ENCODE measurements at places on chromosomes 5 and 9.

DNA sequence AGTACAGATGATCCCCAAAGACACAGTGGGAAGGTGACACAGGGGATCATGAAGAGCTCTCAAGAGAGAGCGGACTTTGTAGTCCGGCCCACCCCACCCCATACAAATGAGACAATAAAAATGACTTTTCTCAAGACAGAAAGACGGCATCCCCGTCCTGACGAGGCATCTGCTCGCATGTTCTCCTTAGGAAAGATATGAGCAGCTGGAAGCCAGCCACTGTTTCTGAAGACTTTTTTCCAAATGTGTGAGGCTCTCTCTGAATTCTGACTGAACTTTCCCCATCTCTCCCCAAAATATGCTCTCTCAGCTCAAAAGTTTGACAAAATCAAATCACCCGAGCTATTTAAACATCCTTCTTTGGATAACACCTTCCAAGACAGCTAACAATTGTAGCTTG, 105.2 kb downstream of the RFK start:
- DNase-seq = no peak

DNA sequence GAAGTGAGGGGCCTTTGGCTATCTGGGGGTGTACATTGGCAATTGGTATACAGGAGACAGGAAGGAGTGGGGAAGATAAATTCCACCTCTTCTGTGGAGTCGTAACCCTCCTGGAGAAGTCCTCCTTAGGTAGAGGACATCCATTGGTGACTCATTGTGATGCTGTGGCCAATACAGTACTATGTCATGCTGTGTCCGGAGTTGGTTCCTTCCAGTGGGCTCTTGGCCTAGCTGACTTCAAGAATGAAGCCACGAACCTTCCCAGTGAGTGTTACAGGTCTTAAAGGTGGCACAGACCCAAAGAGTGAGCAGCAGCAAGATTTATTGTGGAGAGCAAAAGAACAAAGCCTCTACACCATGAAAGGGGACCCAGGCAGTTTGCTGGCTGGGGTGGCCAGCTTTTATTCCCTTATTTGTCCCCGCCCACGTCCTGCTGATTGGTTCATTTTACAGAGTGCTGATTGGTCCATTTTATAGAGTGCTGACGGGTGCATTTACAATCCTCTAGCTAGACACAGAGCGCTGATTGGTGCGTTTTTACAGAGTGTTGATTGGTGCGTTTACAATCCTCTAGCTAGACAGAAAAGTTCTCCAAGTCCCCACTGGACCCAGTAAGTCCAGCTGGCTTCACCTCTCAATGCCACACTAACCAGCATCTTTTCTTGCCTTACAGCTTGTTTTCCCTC, 37.3 kb upstream of the FBP1 start:
- DNase-seq = no peak

- no peak for DNase-seq
Observed at GRCh38 chr9:71680189-71680980, 87.9 kb downstream of the CEMIP2 start.

DNA sequence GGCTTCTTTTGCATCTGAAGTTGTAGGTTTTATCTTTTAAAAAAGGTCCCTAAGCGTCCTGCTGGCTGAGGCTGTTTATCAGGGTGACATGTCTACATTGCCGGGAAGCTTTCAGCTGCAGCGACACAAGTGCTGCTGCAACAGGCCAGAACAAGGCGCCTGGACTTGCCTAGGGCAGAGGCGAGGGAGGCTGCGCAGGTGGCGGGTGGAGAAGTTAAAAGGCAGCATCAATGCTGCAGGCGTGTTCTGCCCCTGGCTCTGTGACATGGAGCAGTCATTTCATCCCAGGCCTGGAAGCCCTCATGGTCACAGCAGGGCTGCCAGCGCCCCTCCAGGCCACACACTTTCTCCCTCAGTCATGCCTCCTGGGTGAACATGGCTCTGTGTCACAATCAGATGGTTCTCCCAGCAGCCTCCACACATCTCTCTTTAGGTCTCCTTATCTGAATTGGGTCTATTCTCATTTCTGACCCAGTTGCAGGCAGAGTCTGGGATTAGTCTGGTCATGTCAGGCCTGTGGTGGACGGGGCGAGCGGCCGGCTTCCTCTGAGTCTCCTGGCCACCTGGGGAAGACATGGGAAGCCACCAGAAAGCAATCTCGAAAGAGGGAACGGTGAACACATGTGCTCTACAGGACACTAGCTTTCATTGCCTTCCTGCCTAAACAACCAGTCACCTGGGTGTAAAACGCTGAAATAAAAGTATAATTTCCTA, 41.3 kb downstream of the IRX2 start:
- no peak for DNase-seq

GRCh38 chr5:151905557-151905961, 19.1 kb downstream of the GLRA1 start:
- DNase-seq = no peak

DNA sequence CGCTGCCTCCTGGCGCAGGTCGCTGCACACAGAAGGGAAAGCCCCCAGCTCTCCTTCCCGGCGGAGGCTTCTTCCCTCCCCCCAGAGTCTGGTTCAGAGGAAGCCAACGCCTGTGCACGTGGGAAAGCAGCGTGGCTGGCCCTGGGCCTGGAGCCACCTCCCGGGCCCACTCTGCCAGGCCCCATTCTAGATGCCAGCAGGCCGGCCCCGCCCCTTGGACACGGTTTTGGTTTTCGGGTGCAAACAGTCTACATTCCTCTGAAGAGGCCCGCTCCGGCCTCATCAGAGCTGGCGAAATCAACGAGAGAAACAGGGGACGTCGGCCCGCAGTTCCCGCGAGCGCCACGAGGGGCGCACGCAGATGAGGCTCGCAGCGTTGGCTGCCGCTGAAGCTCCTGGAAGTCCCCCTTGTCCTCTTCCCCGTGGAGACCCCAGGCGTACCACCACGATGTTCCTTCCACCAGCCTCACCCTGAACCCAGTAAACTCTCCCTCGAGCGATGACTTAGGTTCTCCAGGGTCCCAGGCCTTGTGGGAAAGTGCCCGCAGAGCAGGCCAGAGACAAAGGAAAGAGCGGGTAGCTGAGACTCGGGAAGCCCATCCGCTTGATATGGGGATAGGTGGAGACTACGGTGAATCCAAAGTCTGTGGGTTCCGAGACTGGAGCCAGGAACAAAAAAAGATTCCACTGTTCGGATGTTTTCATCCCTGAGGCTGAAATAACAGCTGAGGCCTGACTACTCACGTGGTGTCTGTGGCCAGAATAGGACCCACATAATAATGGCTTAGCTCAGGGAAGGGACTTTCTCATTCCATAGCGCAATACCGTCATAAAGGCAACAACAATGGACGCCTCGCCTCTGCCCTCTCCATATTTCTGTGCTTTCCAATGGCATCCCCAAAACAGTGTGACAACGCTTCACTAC, 64.2 kb downstream of the KLF4 start:
- DNase-seq = peak; percentile 66

- no peak for DNase-seq
Observed at GRCh38 chr5:178240341-178240741, 7.7 kb upstream of the PHYKPL start.

- peak; percentile 83 for DNase-seq
Observed at GRCh38 chr9:89405826-89406225, 87.5 kb downstream of the SECISBP2 start.
